ENCODE measurements at places on chromosomes 12 and 14. TPM values are rescaled to one million over a fixed set of nuclear protein-coding genes. Genes with fewer than 3 reads are reported as not detected.

DNA sequence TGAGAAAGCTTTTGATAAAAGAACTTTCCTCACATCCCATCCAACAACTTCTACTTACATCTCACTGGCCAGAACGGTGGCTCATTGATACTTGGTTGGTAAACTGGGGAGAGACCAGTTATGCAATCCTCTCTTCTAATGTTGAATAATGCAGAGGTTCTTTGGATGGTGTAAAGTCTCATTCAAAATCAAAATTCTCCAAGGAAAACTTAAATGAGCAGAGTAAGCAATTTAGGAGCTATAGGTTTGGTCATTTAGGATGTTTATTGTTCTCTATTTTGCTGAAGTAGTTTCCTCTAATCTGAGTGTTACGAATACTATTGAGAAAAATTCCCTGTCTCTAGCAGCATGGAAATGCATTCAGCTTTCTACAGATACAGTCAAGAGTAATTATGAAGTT is 26.5 kb upstream of the STK38L start:
- DNase-seq, result no peak

DNA sequence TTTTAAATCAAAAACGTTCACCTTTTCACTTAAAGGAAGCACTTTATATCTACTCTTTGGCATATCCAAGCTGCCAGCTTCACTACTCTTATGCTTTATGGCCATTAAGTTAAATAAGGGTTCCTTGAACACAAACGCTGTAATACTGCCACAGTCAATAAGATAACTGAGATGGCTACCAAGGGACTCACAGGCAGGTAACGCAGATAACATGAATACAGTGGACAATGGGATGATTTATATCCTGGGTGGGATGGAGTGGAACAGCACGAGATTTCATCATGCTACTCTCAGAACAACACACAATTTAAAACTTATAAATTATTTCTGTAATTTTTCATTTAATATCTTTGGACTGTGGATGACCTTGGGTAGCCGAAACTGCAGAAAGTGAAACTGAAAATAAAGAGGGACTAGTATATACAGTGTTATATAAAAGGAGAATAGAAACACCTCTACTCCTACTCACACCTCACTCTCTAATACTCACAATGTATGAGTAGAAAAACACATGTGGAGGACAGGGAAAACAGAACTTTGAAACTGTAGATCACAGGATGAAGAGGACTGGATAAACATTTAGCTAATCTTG is 367.3 kb downstream of the C12orf50 start:
- DNase-seq, result no peak

DNA sequence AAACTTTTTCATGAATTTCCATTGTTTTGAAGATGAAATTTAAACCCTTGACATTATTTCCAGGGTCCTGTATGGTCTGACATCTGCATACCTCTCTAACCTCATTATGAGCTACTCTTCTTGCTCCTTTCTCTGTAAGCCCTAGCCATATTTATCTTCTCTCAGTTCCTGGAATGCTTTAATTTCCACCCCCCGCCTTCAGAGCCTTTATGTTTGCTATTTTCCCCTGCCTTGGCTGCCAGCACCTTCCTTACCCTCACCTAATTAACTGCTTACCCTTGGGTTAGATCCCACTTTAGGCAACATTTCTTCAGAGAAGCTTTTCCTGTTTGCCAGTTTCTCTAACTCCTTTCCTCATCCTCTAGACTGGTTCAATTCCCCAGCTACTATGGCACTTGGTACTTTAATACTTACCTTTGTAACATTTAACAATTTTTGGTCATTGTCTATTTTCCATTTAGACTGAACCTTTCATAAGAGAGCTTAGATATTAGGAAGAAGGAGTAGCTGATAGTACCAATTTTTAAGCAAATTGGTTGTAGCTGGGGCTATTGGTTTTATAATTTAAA is 6.0 kb downstream of the STYX start:
- DNase-seq, result no peak

DNA sequence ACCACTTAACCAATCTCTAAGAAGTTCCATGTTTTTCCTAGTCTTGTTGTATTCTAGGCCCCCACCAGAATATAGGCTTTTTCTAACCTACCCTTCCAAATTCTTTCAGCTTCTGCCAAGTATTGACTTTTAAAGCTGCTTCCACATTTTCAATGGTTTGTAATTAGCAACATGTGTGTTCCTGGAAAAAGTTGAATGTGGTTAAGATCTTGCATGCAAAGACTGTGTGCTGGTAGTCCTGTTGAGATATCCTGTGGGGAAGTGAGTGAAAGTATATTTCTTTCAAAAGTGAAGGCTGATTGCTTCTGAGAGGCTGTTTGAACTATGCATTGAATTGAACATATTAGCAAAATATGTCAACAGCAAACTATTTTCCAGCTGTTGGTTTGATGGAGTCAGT is 646 bp upstream of the OR6C4 start:
- no peak for DNase-seq

DNA sequence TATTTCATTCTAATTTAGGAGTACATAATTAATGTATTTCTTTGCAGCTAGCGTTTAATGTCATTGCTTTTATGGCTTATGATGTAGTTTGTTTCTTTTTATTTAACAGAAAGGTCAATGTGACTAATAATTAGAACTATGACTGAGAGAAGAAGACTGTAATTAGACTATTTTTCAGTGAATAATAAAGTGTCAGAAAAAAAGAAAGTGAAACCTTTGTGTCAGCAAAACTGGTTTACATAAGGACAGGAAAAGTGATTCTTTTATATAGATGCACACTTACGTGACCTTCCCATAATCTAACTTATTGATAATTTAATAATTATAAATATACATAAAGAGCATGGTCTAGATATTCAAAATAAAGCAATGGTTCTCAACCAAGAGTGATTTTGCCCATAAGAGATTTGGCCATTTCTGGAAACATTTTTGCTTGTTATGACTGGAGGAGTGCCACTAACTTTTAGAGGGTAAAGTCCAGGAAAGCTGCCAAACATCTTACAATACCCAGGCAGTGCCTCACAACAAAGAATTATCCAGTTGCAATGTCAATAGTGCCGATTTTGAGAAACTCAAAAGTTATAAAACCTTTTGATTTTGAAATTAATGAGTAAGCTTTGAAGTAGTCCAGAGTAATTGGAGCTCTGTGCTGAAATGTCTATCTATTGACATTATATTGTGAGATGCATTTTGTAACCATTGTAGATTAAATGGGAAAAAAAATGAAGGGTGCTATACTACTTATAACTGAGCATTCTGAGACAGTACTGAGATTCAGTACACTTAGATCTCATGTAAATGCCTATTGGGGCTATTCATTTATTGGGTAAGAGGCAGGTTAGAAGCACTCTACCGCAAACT is 227.1 kb downstream of the C12orf50 start:
- no peak for DNase-seq

DNA sequence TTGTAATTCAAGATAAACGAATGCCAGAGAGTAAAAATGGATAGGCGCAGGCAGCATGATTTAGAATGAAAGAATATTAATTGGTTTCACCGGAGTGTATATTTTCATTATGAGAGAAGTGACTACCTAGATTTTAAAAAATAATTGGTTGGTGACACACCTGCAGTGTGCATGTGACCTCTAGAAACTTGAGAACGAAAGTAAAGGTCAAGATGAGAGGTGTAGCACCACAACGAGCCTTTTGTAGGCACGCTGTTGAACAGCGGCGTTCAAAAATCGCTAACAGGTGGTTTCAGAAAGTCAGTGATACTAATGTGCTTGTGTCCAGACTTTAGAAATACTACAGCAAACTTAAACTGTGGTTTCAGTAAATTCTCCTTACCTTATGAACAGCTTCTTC is 123.8 kb downstream of the NPAS3 start:
- no peak for DNase-seq

GRCh38 chr12:102956738-102957327 is 641 bp upstream of the ASCL1 start:
- no peak for DNase-seq

GRCh38 chr12:131436922-131437705 is 273.8 kb upstream of the SFSWAP start:
- no peak for DNase-seq

DNA sequence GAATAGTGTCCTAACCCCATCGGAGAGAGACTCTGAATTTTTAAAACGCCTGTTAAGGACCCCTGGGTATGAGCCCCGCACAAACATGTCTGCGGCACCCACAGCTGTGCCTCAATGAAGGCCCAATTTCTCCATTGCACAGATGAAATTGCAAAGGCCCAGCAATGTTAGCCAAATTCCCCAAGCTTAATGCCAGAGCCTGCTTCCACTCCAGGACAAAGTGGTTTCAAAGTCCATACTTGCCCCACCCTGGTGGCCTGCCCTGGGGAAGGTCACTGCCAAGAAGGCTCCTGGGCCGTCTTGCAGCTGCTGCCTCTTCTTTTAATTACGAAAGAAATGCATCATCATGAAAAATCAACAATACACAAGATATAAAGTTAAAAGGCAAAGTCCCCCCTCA is 1179.7 kb downstream of the VRK1 start:
- DNase-seq, result peak; percentile 9

DNA sequence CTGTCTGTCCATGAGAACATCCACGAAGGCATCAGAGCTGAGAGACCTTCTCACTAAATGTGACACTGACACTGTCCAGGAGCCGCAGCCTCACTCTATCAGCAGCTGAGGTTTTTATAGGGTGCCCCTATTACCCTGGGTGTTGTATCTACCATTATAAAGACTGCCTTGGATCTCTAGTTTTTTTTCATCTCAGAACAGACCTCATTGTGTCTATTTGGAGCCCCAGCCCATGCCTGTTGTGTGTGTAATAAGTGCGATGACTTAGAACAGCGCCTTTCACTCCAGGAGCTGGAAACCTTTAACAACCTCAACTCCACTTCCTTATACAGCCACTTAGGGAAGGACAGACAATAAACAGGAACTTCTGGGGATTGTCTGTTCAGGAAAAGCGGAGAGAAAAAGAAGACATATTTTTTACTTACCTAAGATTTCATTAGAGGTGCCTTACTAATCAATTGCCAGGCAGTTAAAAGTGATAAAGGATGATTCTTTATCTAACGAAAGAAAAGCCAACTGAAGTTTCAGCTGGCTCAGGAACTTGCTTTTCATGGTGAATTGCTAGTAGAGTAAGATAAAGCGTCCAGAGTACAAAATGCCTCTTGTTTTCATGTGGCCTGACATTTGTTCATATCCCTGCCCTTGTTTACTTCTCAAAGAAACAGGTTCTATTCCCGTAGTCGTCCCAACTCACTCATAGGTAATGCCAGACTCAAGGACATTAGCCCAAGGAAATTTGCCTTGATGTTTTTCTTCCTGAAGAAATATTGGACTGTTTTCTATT is 420.6 kb downstream of the RAD51B start:
- DNase-seq, result peak; percentile 56

DNA sequence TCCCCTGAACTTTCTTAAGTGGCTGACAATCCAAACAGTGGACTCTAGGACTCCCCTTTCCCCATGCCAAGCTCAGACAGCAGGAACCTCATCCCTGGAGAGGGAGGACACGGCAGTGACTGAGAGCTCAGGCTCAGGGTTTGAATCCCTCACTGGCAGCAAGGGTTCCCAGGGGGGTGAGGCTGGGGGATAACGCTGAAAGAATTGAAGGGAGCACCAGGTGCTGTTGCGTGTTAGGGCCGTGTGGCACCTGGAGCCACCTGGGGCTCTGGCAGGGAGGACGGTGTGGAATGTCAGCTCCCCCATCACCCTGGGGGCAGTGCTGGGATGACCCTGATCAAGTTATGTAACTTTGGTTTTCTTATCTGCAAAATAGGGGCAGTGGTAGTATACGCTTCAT is 40.1 kb downstream of the ANO2 start:
- no peak for DNase-seq

DNA sequence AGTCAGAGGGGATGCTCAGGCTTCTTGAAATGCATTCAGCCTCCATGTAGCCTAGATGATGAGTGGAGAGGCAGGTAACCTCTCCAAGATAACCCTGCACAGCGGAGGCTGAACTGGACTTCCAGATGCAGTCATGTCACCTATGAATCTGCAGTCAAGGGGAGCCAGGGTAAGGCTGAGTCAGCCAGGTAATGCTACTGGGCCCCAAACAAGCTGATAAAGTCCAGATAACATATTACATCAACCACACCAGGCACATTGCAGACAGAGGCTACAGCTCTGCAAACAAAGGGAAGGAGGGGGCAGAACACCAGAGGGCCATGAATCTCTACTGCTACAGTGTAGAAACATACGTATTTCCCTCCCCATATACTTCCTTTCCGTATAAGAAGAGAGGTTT is 14.0 kb downstream of the RNASE9 start:
- peak; percentile 77 for DNase-seq

DNA sequence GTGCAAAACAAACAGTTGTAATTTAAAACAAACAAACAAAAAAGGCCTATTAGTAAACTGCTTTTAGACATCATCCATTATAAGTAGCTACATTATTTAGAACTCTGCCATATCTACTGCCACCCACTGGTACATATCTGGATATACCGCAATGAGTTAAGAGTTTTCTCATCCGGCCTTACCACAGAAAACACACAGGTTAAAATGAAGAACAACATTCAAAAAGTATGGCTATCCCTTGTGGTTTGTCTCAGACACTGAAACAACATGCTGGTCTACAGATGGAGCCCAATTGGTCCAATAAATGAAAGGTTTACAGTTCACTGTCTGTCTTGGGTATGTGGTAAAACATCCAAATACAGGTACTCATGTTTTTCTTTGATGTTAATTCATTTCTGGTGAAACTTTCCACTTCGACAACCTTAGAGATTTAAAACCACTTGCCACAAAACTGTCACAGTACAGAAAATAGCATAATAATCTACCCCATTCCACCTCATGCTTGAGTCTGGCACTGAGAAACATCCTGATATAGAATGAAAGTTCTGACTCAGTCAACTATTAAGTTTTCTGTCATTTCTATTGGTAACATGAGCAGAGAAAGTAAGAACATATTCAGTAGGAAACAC is 354.3 kb downstream of the CEP128 start:
- DNase-seq, result peak; percentile 28

GRCh38 chr14:91015435-91015834 is 45.0 kb downstream of the RPS6KA5 start:
- no peak for DNase-seq

DNA sequence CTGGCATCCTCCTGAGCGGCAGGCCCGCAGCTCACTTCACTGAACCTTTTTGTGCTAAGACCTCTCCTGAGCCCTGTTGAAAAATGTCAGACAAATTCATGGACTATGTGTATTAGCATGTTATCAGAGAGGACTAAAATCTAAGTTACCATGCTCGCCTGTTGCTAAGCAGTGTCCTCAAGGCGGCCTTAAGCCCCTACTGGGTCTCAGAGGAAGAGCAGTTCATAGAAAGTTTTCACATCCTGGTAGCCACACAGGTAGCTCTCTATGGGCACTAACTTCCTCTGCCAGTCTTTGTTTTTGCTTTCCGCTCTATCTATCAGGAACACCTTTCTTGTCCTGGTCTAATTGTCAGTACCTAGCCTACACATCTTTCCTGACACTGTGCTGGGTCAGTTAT is 306.6 kb upstream of the MIS18BP1 start:
- no peak for DNase-seq

GRCh38 chr12:57604992-57605810 is 577 bp downstream of the DTX3 start:
- DNase-seq, result peak; percentile 47

- DNase-seq, result no peak
Observed at GRCh38 chr14:101119830-101120571, 216.5 kb upstream of the RTL1 start.

GRCh38 chr12:5022465-5023061 is 21.1 kb upstream of the KCNA5 start:
- peak; percentile 81 for DNase-seq

SLC15A5 gene
- polyA plus RNA-seq, result not detected

NUAK1 gene
- polyA plus RNA-seq, result 3.5 TPM

ADAMTS20 gene
- polyA plus RNA-seq, result 0.45 TPM

CLBA1 gene
- polyA plus RNA-seq, result 5.1 TPM

LBHD2 gene
- not detected for polyA plus RNA-seq

JPH4 gene
- 1.7 TPM for polyA plus RNA-seq

C12orf50 gene
- polyA plus RNA-seq, result not detected
